Right ventricle myocardium superior (tissue), 1 donor: ENCODE measurements at places on chromosomes 1 and 21. TPM values are rescaled to one million over a fixed set of nuclear protein-coding genes. Genes with fewer than 3 reads are reported as not detected.

The CLDN17 gene
- not detected for total RNA-seq

The ATP1A2 gene
- 210 TPM for total RNA-seq

The PDC gene
- not detected for total RNA-seq

The ASB17 gene
- not detected for total RNA-seq

The NEGR1 gene
- 15.7 TPM for total RNA-seq

GRCh38 chr1:229699613-229700267, 73.7 kb downstream of the URB2 start:
- DNase-seq: no peak

DNA sequence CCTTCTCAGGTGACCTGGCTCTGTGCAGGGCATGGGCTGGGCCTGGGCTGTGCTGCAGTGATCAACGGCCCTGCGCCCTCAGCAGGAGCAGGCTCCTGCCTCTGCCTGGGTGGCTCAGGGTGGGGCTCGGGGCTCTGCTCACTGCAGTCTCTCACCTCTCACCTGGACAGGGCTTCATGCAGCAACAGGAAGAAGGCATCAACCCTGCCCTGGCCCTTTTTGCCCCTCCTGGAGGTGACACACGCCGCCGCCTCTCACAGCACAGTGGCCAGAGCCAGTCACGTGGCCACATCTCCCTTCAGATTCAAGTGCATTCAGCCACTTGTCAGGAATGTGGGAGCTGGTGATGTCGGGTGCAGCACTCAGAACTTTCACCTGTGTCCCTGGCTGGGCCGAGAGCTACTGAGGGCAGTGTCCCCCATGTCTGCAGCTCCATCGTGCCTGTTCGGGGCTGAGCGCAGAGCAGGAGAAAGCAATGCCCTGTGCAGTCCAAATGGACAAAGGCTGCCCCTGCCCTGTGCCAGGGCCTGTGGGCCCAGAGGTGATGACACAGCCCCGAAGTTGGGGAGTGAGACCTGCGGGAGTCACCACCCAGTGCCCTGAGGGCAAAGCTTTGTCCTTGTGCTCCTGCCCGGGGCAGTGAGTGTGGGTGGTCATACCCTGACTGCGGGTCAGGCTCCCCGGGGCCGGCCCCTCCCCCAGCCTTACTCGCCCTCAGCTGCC, 314.0 kb downstream of the PTPRU start:
- no peak for DNase-seq

- no peak for DNase-seq
These were observed 152.7 kb upstream of the NEGR1 start for GRCh38 chr1:72435025-72435424.

GRCh38 chr1:14759843-14760242, 161.4 kb downstream of the KAZN start:
- DNase-seq: no peak

DNA sequence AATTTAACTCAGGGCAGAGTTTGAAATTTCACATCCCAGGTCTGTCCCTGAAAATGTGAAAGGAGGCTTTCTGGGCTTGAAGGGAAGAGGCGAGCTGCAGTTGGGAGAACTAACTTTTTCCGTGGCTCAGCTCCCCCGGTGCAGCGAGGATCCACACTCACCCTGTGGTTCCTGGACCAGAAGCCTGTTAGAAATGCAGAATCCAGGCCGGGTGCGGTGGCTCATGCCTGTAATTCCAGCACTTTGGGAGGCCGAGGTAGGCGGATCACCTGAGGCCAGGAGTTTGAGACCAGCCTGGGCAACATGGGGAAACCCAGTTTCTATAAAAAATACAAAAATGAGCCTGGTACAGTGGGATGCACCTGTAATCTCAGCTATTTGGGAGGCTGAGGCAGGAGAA, 2.9 kb upstream of the DHRS3 start:
- no peak for DNase-seq

DNA sequence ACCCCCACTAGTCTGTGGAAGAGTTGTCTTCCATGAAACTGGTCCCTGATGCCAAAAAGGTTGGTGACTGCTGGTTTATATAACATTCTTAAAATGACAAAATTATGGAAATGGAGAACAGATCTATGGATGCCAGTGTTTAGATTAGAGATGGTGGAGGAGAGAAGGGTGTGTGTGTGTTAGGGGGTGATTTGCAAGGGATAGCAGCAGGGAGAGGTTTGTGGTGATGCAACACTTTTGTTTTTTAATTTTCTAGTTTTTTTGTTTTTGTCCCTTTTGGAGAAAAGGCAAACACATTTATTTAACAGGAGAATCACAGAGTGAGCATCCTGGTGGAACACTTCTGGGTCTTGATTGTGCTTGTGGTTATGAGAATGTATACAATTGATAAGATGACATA, 143.8 kb downstream of the RPS6KC1 start:
- no peak for DNase-seq

DNA sequence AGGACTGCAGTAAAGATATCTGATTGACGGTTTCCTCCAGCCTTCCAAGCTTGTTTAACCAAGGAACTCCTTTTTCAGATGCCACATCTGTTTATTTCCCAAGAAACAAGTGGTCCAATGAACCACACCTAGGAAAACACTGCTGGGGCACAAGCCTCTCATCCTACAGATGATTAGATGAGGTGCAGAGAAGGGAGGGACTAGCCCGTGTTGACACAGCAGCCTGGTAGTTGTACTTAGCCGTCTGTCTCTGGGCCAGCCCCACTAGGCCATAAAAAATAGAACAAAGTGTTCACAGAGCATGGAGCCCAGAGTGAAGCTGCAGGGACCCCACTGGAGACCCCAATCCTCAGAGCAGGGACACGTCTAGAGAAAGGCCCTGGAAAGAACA, 32.1 kb downstream of the LRP8 start:
- DNase-seq: no peak

DNA sequence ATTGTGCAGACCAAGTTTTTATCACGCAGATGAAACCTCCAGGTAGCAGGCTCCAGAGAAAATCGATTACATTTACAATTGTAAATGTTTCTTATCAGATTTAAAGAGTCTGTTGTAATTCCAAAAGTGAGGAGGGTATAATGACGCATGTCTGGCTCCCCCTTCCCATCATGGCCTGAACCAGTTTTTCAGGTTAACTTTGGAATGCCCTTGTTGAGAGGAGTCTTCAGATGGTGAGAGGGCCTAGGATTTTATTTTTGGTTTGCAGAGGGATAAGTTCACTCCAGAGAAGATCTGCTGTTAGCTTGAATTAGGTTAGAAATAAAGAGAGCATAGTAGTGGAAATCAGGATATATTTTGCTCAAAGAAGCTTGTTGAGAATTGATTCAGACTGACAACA, 1028.3 kb upstream of the B3GALT2 start:
- DNase-seq: no peak

DNA sequence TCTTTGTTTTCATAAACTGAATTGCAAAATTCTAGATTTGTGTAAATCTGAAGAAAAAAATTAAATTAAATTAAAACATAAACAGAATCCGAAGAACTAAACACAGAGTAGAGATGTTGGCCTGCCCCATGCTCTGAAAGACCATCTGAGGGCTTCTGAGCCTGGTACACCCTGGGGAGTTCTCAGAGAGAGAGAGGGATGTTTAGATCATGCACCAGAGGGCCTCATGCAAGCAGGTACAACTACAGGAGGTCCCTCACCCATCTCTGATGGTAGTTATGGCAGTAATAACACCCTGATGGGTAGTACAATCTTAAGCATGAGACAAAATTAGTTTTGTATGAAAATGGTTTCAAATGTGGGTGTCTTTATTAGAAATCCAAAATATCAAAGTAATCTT, 127.7 kb downstream of the TGFB2 start:
- DNase-seq: no peak

DNA sequence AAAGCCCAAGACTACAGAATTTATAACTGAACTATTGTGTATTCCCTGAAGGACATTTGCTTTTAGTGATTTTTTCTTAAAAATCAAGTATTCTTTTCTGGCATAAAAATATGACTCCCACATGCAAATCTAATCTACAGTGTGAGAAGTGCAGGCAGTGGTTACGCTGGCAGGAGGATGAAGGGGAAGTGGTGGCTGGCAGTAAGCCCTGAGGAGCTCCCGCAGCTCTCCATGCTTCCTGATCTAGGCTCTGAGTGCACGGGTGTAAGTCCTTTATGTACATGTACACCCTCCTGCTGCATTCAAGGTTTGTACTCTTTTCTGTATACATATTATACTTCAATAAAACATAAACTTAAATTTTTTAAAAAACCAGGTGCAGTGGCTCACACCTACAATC, 67.5 kb upstream of the PRDX6 start:
- DNase-seq: peak; percentile 66

GRCh38 chr1:230189824-230190223, 122.8 kb downstream of the GALNT2 start:
- DNase-seq: no peak

DNA sequence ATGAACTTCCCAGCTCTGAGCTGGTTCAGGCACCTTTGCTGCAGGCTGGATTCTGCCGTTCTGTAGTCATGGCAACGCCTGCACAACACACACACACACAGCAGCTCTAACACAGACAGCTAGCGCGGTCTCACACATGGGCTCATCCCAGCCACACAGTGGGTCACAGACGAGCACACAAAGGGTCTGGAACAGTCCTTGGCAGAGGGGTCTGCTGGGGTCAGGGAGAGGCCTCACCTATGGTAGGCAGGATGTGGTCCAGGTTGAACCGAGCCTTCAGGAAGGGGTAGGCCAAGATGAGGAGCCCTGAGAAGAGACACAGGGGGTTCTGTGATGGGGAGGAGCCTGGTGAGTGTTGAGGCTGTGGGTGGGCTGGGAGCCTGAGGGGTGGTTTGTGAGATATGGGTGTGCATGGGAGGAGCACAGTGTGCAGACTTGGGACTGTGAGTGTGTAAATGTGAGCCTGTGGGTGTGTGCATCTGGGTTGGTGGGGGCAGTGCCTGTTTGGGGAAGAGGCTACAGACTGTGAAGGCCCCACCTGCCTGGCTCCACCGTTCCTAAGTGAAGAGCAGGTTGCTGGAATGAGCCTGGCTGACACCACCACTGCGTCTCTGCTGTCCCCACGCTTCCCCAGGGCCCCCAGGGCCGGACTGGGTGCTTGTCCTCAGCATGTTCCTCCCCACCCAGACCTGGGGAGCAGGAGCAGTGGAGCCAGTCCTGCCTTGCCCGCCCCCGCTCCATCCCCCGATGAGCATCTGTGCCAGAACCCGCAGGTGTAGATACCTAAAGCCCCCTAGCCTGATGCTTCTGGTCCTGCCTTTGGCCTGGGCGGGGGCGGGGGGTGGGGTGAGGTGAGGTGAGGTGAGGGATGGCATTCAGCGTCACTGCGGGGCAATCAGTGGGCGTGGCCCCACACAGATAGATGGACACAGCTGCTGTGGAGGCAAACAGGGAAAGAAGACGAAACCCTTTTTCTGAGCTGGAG, 1.5 kb downstream of the KNCN start:
- no peak for DNase-seq
